NAMALWA (cell line): ENCODE measurements at places on chromosomes 16 and 17.

DNA sequence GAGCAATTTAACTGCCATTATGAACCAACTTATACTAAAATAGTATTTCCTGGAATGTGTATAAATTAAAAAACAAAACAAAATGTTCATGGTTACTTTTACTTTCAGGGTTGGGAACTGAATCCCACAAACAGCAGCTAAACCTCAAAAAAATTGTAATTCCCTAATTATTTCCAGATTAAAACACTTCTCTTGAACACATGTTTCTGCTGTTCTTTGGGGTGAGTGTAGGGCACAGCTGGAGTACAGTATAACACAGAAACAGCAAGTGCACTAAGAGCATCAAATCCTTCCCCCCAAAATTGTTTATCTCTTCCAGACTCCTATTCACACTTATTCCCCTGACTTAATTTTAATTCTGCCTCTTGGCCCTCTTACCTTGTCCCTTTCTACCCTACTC, 56.4 kb downstream of the KANSL1 start:
- no peak for DNase-seq

- no peak for DNase-seq
Observed at GRCh38 chr16:25219070-25219737, 2.5 kb downstream of the AQP8 start.

GRCh38 chr16:12362482-12363458, 386.2 kb downstream of the SNX29 start:
- DNase-seq: no peak

DNA sequence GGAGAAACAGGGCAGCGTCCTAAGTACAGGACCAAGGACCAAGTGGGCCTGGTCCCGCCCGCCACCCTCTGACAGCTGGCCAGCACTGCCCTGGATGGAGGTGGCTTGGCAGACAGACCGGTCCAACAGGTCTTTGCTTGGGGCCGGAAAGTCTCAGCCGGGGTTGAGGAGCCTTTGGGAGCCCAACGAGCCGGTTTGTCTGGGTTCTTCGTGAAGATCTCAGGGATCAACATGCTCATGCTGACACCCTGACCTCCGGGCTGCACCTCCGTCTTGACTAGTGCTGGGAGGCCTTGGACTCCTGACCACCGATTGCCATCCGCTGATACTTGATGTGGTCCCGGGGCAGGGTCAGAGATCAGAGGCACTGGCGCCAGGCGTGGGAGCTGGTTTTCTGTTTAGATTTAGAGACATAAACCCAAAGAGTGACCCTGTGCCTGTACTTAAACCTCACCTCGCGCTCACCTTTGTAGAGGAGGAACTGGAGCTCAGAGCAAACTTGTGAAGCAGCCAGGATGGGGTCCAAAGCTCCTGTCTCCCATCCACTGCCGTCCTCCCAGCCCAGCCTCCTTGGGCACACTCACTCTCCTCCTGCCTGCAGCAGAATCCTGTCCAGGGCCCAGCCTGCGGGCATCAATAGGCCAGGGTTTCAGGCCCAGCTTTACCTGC, 92.1 kb upstream of the GSE1 start:
- DNase-seq: no peak

DNA sequence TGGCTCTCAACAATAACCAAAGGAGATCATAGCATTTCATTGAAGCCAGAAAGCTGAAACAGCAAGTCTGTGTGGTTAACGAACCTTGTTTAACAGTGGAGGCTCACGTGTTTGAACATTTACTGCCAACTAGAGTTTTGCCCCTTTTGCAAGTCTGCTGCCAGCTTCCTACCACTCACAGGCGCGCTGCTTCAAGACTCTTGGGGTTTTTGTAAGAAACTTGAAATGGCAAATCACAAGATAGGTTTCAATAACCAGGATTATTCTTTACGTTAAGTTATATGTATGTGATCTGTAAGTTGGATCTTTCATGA, 1.2 kb downstream of the SNTB2 start:
- DNase-seq: no peak

- no peak for DNase-seq
Observed at GRCh38 chr17:74429604-74430384, 2.1 kb upstream of the GPRC5C start.
